Activated T-helper 2 cell treated with anti-CD3 and anti-CD28 coated beads, Interferon-gamma antibody, Interleukin-2, Interleukin-4, amounts not matched to agents 10 μg/mL and 5 μg/mL and 100 μg/mL, durations not matched to agents 14 hours and 24 hours and 36 hours (primary cell): ENCODE measurements at places on chromosomes 5 and 9. TPM values are rescaled to one million over a fixed set of nuclear protein-coding genes. Genes with fewer than 3 reads are reported as not detected.

- no peak overlapping the region for H3K27ac ChIP-seq
- H3K27me3 ChIP-seq = no peaks in the 10 kb centered on the region
- H3K4me1 ChIP-seq = no peaks in the 10 kb centered on the region
- H3K4me3 ChIP-seq = no peak overlapping the region
- no peak for DNase-seq
Measured at GRCh38 chr9:116541402-116541801, 145.7 kb upstream of the TRIM32 start.

DNA sequence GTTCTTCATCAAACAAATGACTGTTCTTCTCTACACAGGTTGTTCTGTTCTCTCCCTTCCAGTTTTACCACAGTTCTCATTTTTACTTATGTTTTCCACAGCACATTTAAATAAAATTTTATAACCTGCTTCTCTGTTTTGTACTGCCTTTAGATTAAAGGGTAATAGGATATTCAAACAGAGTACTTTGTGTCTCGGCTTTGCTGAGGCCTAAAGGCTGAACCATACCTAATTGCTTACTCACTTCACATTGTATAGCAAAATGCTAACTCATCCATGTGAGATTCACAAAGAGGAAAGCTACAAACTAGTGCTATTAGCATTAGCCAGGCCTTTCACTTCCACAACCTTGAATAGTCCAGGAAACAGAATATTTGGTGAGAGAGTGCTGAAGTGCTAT, 200.3 kb downstream of the TRPM3 start:
- DNase-seq = no peak
- no peaks in the 10 kb centered on the region for H3K36me3 ChIP-seq
- H3K27ac ChIP-seq = no peak overlapping the region
- H3K27me3 ChIP-seq = no peaks in the 10 kb centered on the region
- no peaks in the 10 kb centered on the region for H3K4me1 ChIP-seq

The SOWAHA gene
- 0.28 and 0.32 TPM in 2 replicates for total RNA-seq

The ZBED3 gene
- total RNA-seq = 0.48 and 0.60 TPM in 2 replicates

The HACD4 gene
- 2.2 and 2.4 TPM in 2 replicates for total RNA-seq

GRCh38 chr9:36870960-36871359, 163.1 kb downstream of the PAX5 start:
- H3K36me3 ChIP-seq = no peaks in the 10 kb centered on the region
- no peak overlapping the region for H3K27ac ChIP-seq
- no peak for DNase-seq
- no peak overlapping the region for H3K4me3 ChIP-seq
